ENCODE measurements at places on chromosomes 11 and 22.

DNA sequence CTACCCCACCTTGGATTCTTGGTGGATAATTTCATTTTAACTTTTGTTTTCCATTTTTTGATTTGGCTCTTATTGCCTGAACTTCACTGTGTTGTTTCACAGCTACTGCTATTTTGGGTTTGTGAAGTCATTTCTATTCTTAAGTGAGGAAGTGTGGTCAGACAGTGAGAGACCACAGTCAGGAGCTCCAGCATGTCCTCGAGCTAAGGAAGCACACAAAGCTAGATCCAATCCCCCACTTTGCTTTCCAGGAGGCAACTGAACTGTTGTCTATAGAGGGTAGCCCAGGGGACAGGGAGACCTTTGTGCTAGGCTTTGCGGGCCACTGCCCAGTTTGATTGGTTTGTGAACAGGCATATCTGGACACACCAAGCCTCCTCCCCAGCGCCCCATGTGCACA is 251.8 kb upstream of the KIRREL3 start:
- no peak for DNase-seq

DNA sequence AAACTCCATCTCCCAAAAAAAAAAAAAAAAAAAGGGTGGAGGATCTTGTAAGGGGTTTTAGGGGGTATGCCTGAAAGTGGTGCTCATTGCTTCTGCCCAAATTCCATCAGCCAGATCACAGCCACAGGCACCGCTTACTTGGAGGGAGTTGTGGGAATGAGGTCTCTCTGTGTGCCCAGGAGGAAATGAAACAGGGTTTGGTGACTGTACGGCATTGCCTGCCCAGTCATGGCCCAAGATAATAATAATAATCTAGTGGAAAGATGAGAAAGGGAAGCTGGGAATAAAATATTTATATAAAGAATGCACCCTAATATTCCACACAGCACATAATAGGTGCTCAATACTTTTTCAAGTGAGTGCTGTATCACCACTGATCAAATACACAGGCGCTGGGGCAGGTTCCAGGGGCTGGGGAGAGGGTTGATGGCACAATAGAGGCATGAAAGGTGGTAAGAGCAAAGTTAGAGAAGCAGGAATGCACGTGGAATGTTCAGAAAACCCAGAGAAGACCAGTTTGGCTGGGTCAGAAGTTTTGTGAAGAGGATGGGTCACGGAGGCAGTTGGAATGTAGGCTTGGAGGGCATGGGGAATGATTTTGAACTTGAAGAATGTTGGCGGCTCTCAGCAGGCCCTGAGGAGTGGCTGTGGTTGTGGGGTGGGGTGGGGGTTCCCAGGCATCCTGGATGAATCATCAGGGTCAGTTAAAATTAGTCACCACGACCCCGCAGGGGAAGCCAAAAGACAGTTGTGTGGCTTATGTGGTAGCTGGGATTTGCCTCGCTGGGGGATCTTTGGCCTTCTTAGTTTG is 12.5 kb upstream of the MB start:
- DNase-seq: no peak

DNA sequence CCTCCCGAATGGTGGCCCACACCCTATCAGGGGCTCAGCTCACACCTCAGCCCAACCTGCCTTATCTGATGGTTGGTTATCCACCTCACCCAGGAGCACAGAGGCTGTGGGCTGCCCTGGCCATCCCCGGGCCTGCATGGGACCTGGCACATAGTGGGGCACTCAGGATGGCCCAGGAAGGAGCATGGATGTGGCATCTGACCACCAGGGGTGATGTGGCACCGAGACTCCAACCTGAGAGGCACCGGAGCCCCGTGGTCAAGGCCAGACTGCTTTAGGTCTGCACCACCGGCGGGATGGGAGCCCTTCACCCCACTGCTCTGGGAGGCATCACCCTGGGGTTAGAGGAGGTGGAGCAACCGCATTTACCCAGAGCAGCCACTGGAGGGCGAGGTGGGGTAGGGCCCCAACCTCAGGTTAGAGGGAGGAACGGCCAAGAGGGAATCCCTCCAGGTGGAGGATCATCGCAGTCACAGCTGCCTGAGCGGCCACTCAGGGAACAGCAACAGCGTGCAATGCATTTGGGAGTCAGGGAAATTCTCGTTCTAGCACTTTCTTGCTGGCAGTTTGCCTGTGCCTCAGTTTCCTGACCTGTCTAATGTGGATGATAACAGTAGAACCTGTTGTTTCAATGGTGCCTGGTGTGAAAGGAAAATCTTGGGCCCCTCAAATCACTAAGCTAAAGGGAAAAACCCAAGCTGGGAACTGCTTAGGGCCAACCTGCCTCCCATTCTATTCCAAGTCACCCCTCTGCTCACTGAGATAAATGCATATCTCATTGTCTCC is 52.9 kb upstream of the CARS1 start:
- DNase-seq: peak; percentile 48

- DNase-seq: no peak
Measured at GRCh38 chr22:17733466-17733865, 40.8 kb downstream of the BID start.

Data from GM19239 (cell line).